ENCODE measurements at places on chromosomes 5 and 9. TPM values are rescaled to one million over a fixed set of nuclear protein-coding genes. Genes with fewer than 3 reads are reported as not detected.

DNA sequence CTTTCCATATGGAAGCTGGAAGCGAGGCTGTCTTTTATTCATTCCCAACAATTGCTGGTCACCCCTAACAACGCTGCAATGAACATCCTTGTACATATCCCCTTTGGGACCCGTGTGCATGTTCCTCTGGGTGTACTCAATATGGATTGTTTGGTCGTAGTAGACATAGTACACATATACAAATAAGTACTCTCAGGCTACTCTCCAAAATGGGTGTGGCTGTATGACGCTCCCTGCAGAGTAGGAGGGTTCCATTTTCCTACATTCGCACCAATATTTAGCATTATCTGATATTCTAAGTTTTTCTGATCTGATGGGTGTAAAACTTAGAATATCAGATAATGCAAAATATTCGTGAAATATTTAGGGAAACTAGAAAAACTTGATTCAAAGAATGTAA is 23.2 kb upstream of the NAA35 start:
- H3K27me3 ChIP-seq, result no peaks in the 10 kb centered on the region
- H3K4me3 ChIP-seq, result no peak overlapping the region
- no peaks in the 10 kb centered on the region for H3K36me3 ChIP-seq
- no peak for DNase-seq
- H3K27ac ChIP-seq, result no peak overlapping the region
- peaks cover 13% of the 10 kb centered on the region for H3K4me1 ChIP-seq

DNA sequence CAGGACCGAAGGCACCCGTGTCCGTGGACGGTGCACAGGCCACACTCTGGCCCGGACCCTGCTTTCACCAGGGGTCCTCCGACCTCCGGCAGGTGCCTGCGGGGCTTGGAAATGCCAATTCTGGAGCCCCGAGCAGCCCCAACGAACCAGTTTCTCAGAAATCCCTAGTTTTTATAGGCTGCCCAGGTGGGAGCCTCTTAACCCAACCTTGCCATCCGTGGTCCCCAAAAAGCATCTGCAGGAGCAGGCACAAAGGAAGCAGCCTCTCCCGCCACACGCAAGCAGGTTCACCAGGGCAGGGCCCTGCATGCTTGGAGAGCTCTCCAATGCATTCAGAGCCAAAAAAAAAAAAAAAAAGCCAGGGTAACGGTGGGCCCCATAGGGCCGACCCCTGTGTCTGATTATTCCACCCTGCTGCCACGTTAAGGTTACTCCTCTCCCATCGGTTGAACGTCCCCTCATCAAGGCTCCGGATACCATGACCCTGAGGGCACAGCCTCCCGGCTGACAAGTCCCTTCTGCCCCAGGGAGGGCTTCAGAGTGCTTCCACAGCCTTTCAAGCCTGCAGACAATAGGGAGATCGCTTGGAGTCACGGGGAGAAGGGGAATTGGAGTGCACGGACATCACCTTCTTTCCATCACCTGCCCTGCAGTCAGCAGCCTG is 796 bp upstream of the TPRN start:
- peak overlapping the region; percentile 87 for H3K4me3 ChIP-seq
- H3K27ac ChIP-seq, result peak overlapping the region; percentile 79
- H3K27me3 ChIP-seq, result no peaks in the 10 kb centered on the region
- no peak for DNase-seq

GRCh38 chr9:134971696-134972095 is 54.0 kb upstream of the FCN1 start:
- no peak overlapping the region for H3K4me3 ChIP-seq
- DNase-seq, result no peak
- H3K27me3 ChIP-seq, result peaks cover 38% of the 10 kb centered on the region
- no peaks in the 10 kb centered on the region for H3K4me1 ChIP-seq
- no peak overlapping the region for H3K27ac ChIP-seq

- H3K4me1 ChIP-seq, result peaks cover 77% of the 10 kb centered on the region
- H3K27me3 ChIP-seq, result no peaks in the 10 kb centered on the region
- H3K36me3 ChIP-seq, result peaks cover 22% of the 10 kb centered on the region
- peak overlapping the region; percentile 81 for H3K27ac ChIP-seq
- no peak overlapping the region for H3K4me3 ChIP-seq
These were observed 6.2 kb upstream of the CYFIP2 start for GRCh38 chr5:157259699-157260098.

Gene LRRC26
- total RNA-seq, result not detected

Gene LURAP1L
- total RNA-seq, result not detected

Gene RNF44
- total RNA-seq, result 281 TPM

Gene REEP2
- 0.75 TPM for total RNA-seq

Gene ADAMTS19
- not detected for total RNA-seq
